Activated B cell treated with CpG ODN at 0.5 μM for 24 hours (primary cell): ENCODE measurements at places on chromosomes 1 and 21. TPM values are rescaled to one million over a fixed set of nuclear protein-coding genes. Genes with fewer than 3 reads are reported as not detected.

PPM1J gene
- total RNA-seq = 0.46 and 0.75 TPM in 2 replicates

GRCh38 chr21:35024071-35024420 is 25.1 kb downstream of the RUNX1 start:
- H3K27ac ChIP-seq = no peak overlapping the region
- no peaks in the 10 kb centered on the region for H3K27me3 ChIP-seq
- DNase-seq = no peak
- H3K4me3 ChIP-seq = no peak overlapping the region

DNA sequence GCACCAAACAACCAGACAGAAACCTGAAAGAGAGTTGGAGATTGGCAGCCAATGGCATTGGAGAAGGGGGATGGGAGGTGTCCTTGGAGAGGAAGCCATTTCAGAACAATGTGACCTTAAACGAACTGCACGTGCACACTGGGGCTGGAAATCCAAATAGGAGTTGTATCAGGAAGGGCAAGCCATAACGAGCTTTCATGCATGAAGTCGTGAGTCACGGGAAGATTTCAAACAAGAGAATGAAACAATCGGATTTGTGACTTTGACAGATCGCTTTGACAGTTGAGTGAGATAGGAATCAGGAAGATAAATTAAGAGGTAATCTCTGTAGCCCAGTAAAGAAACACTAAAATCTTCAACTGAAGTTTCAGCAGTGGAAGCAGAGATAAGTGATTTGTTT is 445.8 kb upstream of the ZP4 start:
- no peak for DNase-seq
- no peaks in the 10 kb centered on the region for H3K4me1 ChIP-seq
- no peaks in the 10 kb centered on the region for H3K27me3 ChIP-seq
- no peak overlapping the region for H3K27ac ChIP-seq
- H3K4me3 ChIP-seq = no peak overlapping the region
- no peaks in the 10 kb centered on the region for H3K36me3 ChIP-seq

GRCh38 chr1:176211396-176212165 is 4.5 kb upstream of the COP1 start:
- no peak for DNase-seq
- peaks cover 5% of the 10 kb centered on the region for H3K27me3 ChIP-seq
- no peak overlapping the region for H3K27ac ChIP-seq
- H3K4me1 ChIP-seq = peaks cover 13% of the 10 kb centered on the region
